Activated CD4-positive, CD25-positive, alpha-beta regulatory T cell treated with anti-CD3 and anti-CD28 coated beads, Interleukin-2, amount 50 U/mL, for 72 hours (primary cell): ENCODE measurements at places on chromosomes 7 and 10.

- DNase-seq: no peak
Measured at GRCh38 chr7:109295158-109295557, 725.5 kb downstream of the DNAJB9 start.

- DNase-seq: no peak
Measured at GRCh38 chr7:142581341-142581740, 167.9 kb upstream of the PRSS1 start.

DNA sequence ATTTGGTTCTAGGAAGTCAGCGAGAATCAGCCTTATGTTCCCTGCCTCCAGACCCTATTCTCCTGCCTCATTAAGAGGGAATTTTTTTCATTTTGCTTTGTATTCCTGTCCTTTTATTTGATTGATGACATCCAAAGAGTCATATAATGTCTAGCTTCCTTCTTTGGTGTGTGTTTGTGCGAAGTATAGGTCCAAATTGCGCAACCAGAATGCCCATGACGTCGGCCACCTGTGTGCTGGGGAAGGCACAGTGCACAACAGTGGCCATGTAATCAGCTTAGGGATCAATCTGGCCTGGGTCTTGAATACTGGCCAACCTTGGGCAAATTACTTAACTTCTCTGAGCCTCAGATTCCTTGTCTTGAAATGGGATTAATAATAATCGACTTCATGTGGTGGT lies 206.2 kb downstream of the VTI1A start:
- no peak for DNase-seq

DNA sequence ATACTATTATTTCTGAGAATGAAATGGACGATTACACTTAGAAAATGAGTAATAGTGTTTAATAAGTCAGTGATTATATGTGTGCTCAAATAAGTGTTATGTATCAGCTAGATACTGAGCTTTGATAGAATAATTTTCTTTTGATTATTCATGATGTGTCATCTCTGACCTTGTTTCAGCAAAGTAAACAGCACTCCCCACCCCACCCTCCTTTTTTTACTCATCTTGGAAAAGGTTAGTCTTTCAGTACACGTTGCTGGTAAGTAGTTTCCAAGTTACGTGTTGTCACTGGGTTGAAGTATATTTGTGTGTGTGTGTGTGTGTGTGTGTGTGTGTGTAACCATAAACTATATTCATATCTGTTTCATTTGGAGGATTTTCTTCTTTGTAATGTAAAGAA lies 84.1 kb downstream of the GNAI1 start:
- no peak for DNase-seq

GRCh38 chr7:128666200-128666599 lies 5.9 kb upstream of the GARIN1A start:
- no peak for DNase-seq

- no peak for DNase-seq
Measured at GRCh38 chr7:22452142-22452959, 47.6 kb downstream of the STEAP1B start.

DNA sequence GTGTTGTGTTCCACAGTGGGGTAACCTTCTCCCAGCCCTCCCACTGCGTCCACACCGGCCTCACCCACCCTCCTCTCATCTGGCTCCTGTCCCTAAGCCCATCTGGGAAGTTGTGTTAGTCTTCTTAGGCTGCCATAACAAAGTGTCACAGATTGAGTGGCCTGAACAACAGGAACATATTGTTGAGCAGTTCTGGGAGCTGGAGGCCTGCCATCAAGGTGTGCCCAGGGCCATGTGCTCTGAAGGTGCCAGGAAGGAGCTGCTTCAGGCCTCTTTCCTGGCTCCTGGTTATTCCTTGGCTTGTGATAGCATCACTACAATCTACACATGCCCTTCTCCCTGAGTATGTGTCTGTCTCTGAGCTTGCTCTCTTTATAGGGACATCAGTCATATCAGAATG lies 327.6 kb upstream of the COBL start:
- DNase-seq: no peak

- no peak for DNase-seq
Measured at GRCh38 chr10:46554166-46554781, 2.2 kb downstream of the GPRIN2 start.

DNA sequence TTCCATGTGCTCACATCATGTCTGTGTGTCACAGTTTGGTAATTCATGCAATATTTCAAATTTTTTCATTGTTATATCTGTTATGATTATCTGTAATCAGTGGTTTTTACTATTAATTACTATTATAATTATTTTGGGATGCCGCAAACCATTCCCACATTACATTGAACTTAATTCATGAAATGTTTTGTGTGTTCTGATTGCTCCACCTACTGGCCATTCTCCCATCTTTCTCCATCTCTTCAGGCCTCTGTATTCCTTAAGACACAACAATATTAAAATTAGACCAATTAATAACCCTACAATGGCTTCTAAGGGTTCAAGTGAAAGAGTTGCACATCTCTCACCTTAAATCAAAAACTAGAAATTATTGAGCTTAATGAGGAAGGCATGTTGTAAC lies 398.5 kb downstream of the PCDH15 start:
- DNase-seq: no peak

- no peak for DNase-seq
Measured at GRCh38 chr7:590731-591551, 71.3 kb upstream of the PDGFA start.

DNA sequence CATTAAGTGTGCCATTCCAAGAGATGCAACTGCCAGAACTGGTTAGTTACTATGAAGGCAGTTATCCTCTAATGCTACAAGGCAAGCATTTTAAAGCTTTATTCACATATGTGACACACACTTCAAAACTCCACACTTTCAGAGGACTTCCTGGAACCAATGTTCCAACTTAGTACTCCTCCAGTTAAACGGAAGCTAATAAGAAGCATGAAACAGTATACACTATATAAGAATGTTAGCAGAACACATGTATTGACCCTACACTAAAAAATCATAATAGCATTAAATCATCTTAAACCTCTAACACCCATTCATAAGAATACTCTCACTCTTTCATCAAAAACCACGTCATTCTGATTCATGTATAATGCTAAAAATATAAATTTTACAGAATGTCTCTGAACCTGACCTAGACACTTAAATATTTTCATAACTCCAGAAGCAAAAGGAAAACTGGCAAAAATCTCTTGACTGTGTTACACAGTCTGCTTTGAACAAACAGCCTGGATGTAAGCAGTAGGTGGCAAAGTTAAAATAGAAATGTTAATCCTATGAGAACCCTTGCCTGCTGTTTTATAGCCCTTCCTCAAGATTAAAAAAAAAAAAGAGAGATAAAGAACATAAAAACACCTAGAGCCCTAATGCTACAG lies 135.0 kb downstream of the SEMA3C start:
- DNase-seq: no peak

- DNase-seq: no peak
Measured at GRCh38 chr10:74384615-74385183, 233.7 kb downstream of the ADK start.

DNA sequence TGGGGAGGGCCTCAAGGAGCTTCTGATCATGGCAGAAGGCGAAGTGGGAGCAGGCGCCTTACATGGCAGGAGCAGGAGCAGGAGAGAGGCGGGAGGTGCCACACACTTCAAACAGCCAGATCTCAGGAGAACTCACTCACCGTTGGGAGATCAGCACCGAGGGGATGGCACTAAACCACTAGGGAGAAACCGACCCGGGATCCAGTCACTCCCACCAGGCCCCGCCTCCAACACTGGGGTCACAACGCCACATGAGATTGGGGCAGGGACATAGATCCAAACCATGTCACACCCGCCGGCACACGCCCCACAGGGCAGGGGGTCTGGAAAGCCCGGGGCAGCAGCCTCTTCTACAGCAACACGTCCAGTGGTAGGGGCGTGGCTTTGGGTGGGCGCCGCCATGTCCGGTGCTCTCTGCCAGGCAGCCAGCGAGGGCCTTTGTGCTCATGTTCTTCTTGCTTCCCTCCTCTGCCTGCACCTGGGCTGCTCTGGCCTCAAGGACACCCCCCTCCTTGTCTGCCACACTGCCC lies 233.8 kb upstream of the SHH start:
- no peak for DNase-seq

DNA sequence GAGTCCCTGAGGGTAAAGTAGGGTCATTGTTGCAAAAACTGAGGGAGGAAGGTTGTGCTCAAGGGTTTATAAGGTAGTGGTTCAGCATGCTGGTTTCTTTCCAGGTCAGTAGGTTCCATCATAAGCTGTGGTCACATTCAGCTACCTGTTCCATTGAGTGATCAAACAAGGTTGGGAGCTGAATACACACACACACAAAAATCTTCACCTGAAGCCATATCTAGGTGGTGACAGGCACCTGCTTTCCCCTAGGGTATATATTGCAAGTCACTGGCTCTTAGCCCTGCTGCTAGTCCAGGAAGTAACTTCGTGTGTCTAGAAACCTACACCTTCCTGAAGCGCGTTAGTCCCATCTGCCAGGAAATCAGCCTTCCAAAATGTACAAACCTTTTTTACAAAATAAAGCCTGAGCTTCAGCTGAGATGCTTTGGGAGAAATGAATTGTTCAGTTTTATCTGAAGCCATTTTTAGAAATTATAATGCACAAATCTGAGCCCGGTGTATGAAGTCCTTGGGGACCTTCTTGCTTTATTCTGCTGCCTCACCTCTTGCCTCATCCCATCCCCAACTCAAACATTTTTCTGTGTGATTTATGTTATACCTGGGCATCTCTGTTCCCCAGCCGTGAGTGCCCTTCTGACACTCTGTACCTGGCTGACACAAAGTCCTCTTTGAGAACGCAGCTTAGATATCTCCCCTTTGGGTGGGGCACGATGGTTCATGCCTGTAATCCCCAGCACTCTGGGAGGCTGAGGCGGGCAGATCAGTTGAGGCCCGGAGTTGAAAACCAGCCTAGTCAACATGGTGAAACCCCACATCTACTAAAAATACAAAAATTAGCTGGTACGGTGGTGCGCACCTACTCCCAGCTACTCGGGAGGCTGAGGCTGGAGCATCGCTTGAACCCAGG lies 10.6 kb upstream of the LAMTOR4 start:
- no peak for DNase-seq

DNA sequence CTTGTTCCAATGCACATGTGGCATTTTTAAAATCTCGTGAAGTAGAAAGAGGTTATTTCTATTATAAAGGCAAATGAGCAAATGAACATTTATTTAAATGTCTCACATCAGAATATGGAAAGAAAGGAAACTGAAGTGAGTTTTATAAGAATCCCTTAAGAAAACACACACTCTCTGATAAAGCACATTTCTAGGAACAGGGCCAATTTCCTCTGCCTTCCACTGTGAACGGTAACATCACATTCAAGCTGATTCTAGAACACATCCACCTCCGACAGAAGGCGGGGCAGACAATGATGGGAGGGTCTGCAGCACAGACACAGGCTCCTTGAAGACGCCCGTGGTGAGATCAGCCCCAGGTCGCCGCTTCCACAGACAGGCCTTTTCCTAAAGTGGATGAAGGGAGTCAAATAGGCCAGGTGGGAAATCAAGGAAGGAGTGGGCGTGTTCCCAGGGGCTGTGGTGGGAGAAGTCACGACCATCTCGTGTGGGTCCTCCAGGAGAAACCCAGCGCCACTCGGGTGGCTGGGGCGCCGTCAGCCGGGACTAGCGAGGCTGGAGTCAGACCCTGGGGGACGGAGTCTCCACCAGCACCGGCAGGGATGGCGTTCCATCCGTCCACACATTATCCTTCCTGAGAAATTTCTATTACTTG lies 31.1 kb downstream of the PITRM1 start:
- DNase-seq: no peak

DNA sequence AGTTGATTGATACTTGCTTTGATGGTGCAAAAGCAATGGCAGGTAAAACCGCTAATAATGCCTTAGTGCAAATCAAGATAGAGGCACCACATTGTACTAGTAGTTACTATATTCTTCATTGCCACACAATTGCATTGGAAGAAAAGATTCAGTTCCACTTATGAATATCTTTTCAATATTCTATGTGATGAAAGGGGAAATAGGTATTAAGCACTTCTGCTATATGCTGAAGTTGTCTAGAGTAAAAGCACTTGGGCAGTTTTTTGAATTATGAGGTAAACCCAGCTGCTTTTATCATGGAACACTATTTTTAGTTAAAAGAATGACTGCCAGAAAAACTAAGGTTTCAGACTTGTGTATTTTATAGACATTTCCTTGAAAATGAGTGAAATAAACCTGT lies 15.5 kb downstream of the ENTPD7 start:
- no peak for DNase-seq

GRCh38 chr7:71842381-71842780 lies 569.8 kb downstream of the CALN1 start:
- no peak for DNase-seq

GRCh38 chr7:2732959-2733584 lies 45.1 kb downstream of the AMZ1 start:
- no peak for DNase-seq

- DNase-seq: no peak
Measured at GRCh38 chr7:129797214-129797789, 155.5 kb downstream of the UBE2H start.

GRCh38 chr10:101291331-101292193 lies 62.3 kb upstream of the LBX1 start:
- no peak for DNase-seq

- no peak for DNase-seq
Measured at GRCh38 chr7:90856351-90857070, 260.4 kb downstream of the CDK14 start.

DNA sequence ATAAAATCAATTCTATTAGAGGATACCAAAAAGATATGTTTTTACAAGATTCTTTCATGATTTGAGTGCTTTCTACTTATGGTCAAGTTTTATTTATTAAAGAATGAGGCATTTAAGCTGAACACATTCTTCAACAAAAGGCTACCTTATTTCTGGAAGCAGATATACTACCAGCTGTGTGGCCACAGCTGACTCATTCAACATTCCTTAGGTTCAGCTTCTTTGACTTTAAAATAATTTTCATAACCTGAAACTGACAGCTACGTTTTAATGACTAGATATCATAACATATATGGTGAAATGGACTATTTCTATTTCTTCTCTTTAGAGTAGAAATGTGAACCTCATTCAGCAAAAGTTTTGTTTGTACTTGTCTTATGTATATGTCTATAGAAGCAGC lies 414.2 kb upstream of the SEMA3C start:
- DNase-seq: no peak
